Activated T-helper 9 cell treated with anti-CD3 and anti-CD28 coated beads, Interleukin-2, amount 50 U/mL, for 16 hours (primary cell): ENCODE measurements at places on chromosomes 3 and 15.
A peak's percentile ranks its signal among the peaks of the same experiment; 100 is the strongest.

DNA sequence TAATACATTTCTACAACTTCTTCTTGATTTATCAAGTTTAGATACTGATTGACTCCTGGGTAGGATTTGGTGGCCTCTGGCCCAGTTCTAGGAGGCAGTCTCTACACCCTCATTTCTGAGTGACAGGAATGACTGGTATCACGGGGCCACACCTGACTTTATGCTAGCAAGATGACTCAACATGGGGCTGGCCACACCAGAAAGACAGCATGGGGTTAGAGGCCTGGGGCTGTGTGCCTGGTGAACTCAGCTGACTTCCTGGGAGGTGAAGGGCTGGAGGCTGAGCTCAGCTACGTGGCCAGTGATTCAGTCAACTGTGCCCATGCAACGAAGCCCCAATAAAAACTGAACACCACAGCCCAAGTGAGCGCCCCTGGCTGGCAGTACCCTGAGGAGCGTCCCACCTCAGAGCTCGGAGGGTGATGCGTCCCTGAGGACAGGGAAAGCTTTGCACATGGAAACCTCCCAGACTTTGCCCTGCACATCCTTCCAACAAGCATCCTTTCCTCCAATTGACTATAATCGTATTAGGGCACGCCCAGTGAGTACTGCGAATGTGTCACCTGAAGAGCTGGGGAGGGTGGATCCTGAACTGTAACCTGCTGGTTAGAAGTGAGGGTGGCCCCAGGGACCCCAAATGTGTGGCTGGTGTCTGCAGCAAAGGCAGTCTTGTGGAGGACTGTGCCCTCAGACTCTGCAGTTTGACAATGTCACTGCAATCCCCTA, 57.2 kb downstream of the NIPA2 start:
- no peak for DNase-seq

GRCh38 chr3:5160940-5161858, 26.3 kb upstream of the EDEM1 start:
- no peak for DNase-seq

GRCh38 chr3:14602006-14602803, 49.4 kb upstream of the CCDC174 start:
- no peak for DNase-seq

DNA sequence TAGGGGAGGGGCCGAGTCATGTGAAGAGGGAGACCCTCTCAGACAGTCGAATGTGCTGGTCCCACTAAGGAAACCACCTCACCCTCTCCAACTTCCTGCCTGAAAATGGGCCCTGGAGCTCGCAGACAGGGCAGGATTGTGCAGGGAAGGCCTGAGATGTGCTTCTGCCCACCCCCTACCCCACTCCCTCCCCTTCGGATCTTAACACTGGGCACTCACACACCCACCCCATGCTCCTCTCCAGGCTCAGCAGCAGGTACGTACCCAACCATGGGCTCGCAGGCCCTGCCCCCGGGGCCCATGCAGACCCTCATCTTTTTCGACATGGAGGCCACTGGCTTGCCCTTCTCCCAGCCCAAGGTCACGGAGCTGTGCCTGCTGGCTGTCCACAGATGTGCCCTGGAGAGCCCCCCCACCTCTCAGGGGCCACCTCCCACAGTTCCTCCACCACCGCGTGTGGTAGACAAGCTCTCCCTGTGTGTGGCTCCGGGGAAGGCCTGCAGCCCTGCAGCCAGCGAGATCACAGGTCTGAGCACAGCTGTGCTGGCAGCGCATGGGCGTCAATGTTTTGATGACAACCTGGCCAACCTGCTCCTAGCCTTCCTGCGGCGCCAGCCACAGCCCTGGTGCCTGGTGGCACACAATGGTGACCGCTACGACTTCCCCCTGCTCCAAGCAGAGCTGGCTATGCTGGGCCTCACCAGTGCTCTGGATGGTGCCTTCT, 20.0 kb downstream of the ATRIP start:
- DNase-seq = no peak

- DNase-seq = peak; percentile 29
These were observed 517.2 kb downstream of the FOXP1 start for GRCh38 chr3:71066356-71066755.

GRCh38 chr15:95210436-95210981, 979.1 kb downstream of the MCTP2 start:
- no peak for DNase-seq

GRCh38 chr3:195796795-195797194, 14.9 kb downstream of the MUC4 start:
- DNase-seq = no peak

DNA sequence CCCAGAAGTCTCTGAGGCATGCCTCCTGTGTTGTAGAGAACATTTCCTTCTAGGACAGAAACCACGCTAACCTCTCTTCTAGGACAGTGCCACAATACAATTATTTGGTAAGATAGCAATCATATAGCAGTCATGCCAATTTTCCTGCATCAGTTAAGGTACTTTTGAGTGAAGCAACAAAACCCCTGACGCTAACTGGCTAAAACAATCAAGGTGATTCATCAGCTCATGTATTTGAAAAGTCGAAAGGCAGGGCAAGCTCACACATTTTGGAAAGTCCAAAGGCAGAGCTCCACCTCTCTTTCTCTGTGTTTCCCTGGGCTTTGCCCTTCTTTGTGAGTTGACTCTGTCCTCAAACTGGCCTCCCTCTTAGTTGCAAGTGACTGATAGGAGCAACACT, 10.1 kb downstream of the TERC start:
- DNase-seq = no peak

GRCh38 chr3:105829229-105829628, 39.6 kb downstream of the CBLB start:
- DNase-seq = no peak

DNA sequence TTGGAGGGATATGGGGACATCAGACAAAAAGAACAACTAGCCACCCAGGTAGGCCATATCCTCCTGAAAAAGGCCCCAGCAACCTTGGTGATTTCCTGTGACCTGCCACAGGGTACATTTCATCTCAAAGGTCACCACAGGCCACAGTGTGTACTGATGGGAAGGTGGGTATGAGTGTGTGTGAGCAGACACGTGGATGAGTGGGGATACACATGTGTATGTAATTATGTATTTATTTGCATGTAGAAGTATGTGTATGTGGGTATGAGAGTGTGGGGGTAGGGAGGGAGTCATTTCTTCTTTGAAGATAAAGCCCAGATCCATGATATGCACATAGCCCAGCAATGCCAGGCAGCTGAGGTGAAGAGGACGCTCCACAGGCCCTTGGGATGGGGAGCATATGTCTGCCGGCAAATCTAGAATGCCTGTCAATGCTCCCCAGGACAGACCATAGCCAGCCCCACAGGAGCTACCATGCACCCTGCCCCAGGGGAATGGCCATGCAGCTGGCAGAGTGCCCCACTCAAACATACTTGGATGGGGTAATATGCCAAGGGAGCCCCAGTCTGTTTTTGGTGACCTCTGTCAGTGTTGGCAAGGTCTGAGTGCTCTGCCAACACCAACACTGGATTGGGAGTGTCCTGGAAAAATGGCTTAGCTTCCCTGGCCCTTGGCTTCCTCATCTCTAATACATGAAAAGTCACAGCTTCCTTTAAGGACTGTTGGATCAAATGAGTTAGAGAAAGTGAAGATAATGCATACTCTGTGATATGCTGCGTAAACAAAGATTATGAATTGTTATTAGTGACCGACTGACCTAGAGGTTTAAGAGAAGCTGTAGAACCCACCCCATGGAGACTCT, 42.4 kb downstream of the RAB6B start:
- no peak for DNase-seq

- DNase-seq = no peak
These were observed 41.4 kb downstream of the ZDHHC19 start for GRCh38 chr3:196169836-196170240.

DNA sequence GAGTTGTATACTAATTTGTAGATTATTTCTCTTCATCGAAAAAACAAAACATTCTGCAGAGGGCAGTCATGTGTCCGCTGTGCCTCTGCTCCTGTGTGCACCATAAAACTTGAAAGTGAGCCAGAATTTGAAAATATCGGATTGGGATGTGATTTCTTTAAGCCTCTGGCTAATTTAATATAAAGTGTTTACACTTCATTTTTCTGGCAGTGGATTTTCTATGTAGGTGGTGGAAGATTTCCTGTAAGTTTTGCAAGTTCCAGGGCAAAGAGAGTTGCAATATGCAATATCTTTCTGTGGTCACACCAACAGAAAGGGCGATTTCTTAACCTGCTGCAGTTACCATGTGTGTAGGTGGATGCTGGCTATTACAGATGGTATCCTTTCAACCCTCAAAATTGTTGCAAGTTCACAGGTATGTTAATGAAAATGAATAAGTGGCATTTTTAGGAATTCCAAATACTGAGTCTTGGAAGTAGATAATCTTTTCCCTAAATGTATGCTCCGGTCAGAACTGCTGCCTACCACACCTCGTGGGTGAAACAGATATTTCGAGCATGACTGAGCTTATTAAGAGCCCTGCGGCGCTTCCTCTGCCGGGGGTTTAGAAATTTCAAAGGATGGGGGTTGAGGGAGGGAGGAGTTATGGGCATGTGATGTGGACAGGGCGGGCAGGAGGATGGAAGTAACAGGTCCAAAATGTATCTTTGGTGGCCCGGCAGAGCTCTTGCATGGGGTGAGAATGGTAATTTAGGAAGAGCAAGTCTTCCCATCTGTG, 134.0 kb downstream of the PGPEP1L start:
- DNase-seq = no peak

- DNase-seq = no peak
These were observed 387.4 kb downstream of the RBMS3 start for GRCh38 chr3:29668233-29668632.

- DNase-seq = no peak
These were observed 13.9 kb downstream of the ELL3 start for GRCh38 chr15:43762824-43763223.

DNA sequence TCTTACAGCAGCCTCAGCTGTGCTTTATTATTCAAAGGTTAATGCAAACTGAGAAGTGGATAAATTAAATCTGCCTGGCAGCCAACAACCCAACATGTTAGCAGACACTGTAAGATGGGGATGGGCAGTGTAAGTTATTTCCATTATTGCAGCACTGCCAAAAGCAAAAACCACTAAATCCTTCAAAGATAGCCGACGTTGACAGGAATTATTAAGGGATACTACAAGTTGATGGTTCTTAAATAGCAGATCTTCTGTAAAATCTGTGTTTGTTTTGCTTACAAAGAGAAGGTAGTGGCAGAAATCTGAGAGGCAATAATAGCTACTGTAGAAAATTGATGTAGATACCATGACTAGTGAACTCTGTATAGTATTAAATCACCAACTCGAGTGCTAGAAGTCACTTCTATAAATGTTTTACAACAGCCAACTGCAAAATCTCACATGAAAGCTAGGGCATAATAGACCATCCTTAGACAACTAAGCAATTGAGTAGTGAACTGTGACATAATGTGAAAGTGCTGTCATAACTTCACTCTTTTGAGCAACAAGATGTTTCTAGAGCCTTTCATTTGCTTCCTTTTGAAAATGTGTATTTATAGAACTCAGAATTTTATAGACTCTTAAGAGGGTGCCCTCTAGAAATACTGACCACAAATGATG, 278.6 kb downstream of the UBE2E2 start:
- DNase-seq = no peak

- no peak for DNase-seq
These were observed 3.6 kb downstream of the PXK start for GRCh38 chr3:58336135-58336882.

- no peak for DNase-seq
These were observed 49.9 kb upstream of the ADCY5 start for GRCh38 chr3:123498761-123499160.

- no peak for DNase-seq
These were observed 103.6 kb upstream of the TBL1XR1 start for GRCh38 chr3:177300842-177301241.

GRCh38 chr3:48614044-48614443, 4.6 kb upstream of the UQCRC1 start:
- no peak for DNase-seq

DNA sequence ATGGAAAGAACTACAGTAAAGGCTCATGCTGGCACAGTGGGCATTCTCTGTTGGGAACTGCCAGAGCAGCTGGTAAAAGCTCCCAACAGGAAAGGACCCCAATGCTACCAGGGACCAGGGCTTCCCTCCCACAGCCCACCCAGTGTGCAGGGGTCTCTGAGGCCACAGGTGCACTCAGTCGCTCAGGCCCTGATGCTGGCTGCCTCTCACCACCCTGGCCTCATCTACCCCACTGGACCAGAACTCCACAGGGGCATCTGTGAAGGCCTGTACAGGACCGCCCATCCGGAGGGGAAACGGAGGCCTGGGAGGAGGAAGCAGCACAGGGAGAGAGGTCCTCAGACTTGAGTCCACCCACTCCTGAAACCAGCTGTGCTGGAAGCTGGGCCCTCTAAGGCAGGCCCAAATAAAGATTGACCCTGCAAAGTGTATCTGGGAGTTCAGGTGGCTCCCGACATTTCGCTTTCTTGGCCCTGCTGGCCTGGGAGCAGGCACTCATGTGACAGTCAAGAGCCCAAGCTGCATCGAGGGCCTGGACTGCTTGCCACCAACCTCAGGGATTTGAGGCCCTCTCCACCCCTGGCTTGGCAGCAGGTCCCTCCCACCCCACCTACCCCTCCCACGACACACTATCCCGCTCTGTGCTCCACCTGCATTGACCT, 12.7 kb downstream of the KLF15 start:
- no peak for DNase-seq

DNA sequence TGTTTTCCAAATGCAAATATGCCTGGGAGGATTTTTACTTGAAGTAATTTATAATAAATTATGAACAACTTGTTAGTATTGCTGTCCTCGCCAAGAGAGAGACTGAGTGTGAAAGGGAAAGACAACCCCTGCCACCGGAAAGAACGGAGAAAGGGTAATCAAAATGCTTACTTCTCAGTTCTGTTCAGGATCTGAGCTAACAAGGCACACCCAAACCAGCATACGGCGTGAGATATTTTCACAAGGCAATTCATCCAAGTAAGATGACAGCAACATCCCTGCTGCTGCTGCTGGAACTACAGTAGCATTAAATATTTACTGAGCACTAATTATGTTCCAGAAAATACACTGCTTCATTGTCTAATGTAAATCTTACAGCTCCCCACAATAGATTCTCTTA, 96.1 kb downstream of the KBTBD8 start:
- DNase-seq = no peak

GRCh38 chr3:183123891-183124290, 24.6 kb upstream of the MCCC1 start:
- DNase-seq = no peak
